Activated naive CD8-positive, alpha-beta T cell treated with anti-CD3 and anti-CD28 coated beads for 36 hours (primary cell): ENCODE measurements at places on chromosomes 7 and 10.

DNA sequence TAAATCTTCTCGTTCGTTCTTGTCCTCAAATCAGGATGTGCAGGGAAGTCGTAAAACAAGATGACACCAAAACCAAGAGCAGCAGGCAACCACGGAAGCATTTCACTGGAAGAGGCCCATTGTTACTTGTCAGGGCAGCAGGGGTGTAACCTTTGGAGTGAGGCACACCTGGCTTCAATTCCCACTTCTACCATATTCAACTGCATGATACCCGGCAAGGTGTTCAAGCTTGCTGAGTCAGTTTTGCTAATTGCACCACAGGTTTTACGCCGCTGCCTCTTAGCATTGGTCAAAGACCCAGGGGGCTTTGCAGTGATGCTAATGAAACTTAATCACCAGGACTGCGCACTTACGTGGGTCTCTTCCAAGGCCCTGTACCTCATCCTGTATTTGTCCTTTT lies 50.0 kb upstream of the PTER start:
- no peak for DNase-seq

DNA sequence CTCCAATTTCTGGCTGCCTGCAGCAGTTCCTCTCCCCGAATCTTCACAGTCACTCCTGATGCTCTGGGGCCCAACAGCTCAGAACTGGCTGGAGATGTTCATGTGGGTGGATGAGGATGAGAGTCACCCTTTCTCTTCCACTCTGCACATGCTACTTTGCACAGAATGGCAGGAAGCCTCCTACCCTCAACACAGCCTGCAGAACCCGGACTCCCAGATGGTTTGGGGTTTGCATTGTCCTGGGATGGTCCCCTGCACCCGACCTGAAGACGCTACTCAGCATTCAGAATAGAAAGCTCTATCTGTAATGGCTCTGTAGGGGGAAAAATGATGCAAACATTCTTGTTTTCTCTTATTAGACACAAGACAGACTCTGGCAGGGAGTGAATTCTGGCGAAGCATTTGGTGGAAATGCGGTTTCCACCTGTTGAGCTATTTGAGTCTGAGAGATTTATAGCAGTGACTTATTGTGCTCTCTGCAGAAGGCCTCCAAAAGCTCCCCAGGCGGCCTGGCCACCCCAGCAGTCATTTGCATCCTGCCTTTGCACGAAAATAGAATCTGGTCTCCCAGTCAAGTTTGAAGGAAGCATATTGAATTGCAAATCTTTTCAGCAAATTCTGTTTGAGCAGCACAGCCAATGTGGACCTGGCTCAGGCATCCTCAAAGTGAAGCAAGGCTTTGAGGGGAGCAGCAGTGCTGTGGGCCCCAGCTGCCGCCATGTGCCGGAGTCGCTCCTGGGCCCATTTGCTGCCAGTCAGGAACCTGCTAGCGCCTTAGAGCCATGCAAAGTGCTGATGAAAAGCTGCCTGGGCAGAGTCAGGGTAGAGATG lies 309.3 kb downstream of the TCERG1L start:
- no peak for DNase-seq

DNA sequence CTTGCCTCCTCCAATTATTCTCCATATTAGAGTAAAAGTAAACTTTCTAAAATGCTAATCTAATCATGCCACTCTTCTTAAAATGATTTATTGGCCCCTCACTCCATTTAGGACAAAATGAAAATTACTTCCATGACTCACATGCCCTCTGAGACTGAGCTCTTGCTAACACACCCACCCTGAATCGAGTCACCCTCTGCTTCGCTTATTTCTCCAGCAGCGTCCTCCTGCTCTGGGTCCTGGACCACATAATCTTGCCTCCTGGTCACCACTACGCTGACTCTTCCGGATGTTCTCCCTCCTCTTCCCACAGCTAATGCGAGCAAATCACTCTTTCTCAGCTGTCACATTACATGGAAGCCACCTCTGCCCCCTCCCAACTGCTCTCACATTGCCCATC lies 384.0 kb upstream of the FZD8 start:
- DNase-seq = no peak

GRCh38 chr10:34607894-34608293 lies 207.2 kb downstream of the PARD3 start:
- no peak for DNase-seq

GRCh38 chr7:155565596-155565995 lies 19.2 kb upstream of the CNPY1 start:
- DNase-seq = no peak
